ENCODE measurements at places on chromosomes 13 and 19. TPM values are rescaled to one million over a fixed set of nuclear protein-coding genes. Genes with fewer than 3 reads are reported as not detected.

Gene LILRA1
- not detected for total RNA-seq

Gene MRPL57
- 19.3 TPM for total RNA-seq

Gene XAB2
- total RNA-seq = 18.9 TPM

Gene PEG3
- total RNA-seq = not detected

Gene HSH2D
- 0.10 TPM for total RNA-seq

Gene RPS28
- 735 TPM for total RNA-seq

Gene LMTK3
- 4.9 TPM for total RNA-seq

Gene RNASEH2A
- total RNA-seq = 46.8 TPM

Gene FUT1
- 0.11 TPM for total RNA-seq

Gene CEACAM7
- total RNA-seq = 0.10 TPM

Gene TRPM4
- total RNA-seq = 8.7 TPM

Gene ENOX1
- 3.1 TPM for total RNA-seq

Gene RNF17
- total RNA-seq = not detected

Gene OR4F17
- not detected for total RNA-seq

Gene ZSCAN18
- 2.8 TPM for total RNA-seq

Gene BICRA
- 18.8 TPM for total RNA-seq

Gene S1PR5
- 1.1 TPM for total RNA-seq

Gene BCL2L12
- 63.3 TPM for total RNA-seq

Gene ISOC2
- total RNA-seq = 48.5 TPM

Gene SLC25A41
- total RNA-seq = 0.14 TPM

Gene PSG7
- total RNA-seq = 0.07 TPM

Gene BRCA2
- total RNA-seq = 5.7 TPM

Gene AMH
- total RNA-seq = 16.9 TPM

Gene IL12RB1
- total RNA-seq = not detected

Gene ZNF177
- 0.61 TPM for total RNA-seq

Gene TMEM255B
- 0.90 TPM for total RNA-seq

Gene PEAK3
- total RNA-seq = 0.32 TPM

Gene THAP8
- 7.2 TPM for total RNA-seq

Gene CD33
- total RNA-seq = not detected

Gene ZNF560
- total RNA-seq = not detected

Gene NOVA2
- 1.3 TPM for total RNA-seq

Gene PTH2
- not detected for total RNA-seq

Gene PCDH8
- not detected for total RNA-seq

Gene GRIK5
- total RNA-seq = 0.53 TPM

Gene RAB8A
- 62.6 TPM for total RNA-seq

Gene RAB3D
- total RNA-seq = 5.4 TPM

Gene TRAPPC5
- total RNA-seq = 98.9 TPM

Gene VSTM2B
- 0.09 TPM for total RNA-seq

Gene DACH1
- not detected for total RNA-seq

Gene MISP
- total RNA-seq = 60.7 TPM

Gene LYPD5
- total RNA-seq = 0.32 TPM

Gene GRK1
- total RNA-seq = not detected

Gene ADPRHL1
- total RNA-seq = 17.4 TPM

Gene PSG2
- total RNA-seq = not detected

Gene SYT5
- total RNA-seq = 1.4 TPM

Gene PCSK4
- total RNA-seq = 0.38 TPM
